Activated effector memory CD4-positive, alpha-beta T cell treated with anti-CD3 and anti-CD28 coated beads, Interleukin-2, amount 50 U/mL, for 16 hours (primary cell): ENCODE measurements at places on chromosomes 3 and 15.
A peak's percentile ranks its signal among the peaks of the same experiment; 100 is the strongest.

DNA sequence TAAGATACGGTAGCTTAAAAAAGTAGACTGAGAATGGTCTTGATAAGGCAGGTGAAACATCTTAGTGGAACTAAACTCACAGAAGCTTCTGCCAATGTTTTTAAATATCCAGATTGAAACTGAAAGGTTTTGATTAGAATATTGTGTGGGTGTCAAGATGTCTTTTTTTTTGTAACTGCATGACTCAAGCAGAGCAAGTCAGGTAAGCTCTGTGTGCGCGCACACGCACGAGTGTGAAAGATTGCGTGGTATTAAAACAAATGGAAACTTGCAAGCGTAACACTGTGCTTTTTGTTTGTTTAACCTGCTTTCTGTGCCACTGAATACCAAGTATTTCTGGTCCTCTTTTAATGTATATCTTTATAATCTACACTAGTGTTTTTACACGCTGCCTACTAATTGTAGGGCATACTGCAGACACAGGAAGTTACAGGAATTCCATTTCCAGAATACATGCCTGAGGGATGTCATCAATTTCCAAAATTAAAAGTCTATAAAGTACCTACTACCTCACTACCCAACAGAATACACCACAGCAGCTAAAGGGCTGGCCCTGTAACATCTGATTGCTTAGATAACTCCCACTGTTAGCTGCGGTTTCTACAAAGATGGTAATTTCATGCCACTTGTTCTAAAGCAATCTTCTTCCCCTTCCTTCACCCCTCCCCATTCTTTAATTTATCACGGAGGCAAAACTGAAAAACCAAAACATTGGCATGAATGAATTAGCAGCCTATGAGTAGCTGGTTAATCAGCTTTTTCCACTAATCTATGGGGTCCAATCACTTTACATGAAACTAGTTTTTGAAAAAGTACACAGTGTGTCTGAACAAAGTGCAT, 472.8 kb downstream of the SHQ1 start:
- DNase-seq: peak; percentile 78

DNA sequence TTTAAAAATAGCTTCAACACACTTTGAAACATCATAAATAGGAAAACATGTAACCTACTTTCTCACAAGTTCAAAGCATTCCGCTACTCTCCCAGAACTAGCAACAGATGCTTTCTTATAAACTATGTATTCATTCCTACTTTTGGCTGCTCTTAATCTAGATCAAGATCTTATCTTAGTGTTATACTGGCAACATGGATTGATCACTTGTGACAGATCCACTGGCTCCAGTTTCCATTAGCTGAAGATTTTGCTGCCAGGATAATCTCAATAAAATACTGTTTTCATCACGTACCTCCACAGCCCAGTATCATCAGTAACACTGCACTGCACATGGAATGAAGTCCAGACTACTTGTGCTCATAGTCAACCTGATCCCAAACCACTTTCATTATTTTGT, 491.7 kb upstream of the AGTR1 start:
- DNase-seq: no peak

GRCh38 chr3:61687663-61688306, 126.4 kb downstream of the PTPRG start:
- DNase-seq: no peak

DNA sequence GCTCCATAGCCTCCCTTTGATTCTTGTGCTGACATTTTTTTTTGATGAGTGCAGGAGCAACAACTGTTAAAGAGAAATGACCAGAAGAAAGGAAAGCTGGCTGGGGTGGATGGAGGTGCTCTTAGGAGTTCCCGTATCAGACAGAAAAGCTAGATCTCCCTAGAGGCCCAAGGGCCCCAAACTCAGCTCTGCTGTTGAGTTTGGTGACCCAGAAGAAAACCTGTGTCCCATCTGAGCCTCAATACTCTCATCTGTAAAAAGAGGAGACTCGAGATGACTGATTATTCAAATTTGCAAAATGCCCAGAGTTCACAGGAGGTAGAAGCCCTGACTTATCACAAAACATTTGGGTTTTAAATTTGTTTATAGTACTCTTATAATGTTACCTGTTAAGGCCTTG, 142.4 kb downstream of the TIGIT start:
- no peak for DNase-seq

- DNase-seq: peak; percentile 74
Observed at GRCh38 chr3:45462522-45463265, 74.3 kb downstream of the LARS2 start.

- no peak for DNase-seq
Observed at GRCh38 chr15:101332061-101332467, 37.0 kb upstream of the SNRPA1 start.

DNA sequence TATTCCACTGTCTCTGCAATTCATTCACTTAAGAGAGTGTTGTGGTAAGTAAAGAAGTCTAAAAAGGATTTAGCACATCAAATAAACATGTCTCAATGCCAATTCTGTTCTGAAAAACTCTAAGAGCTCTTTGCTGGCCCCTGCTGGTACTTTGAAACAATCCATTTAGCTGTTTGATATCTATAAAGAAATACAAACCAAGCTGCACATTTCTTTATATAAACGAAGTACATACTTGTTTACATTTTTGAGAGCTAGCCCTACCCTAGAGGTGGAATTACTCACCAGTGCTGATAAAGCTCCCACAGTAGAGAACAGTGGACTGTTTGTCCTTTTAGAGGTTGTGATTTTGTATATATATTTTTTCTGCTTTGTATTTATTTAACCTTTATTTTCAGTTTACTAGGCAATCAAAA, 75.5 kb downstream of the NEDD4 start:
- no peak for DNase-seq

DNA sequence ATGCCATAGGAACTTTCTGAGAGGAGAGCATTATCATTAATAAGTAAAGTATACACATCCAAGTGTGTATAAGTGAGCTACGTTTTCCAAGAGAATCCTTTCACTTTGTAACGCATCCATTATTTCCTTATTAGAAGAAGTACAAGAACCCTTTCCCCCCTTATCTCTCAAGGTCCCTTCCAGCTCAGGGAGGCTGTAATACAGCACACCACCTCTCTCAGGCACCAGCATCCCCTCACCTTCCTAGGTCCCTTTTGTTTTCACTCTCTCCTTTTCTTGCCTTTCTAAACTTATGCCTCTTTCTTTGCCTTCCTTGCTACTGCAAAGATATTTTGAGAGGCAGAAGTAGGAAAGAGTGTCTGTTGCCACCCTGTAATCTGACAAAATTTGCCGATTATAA, 446.0 kb downstream of the GRM7 start:
- DNase-seq: no peak
